ENCODE measurements at places on chromosomes 16 and 17.

DNA sequence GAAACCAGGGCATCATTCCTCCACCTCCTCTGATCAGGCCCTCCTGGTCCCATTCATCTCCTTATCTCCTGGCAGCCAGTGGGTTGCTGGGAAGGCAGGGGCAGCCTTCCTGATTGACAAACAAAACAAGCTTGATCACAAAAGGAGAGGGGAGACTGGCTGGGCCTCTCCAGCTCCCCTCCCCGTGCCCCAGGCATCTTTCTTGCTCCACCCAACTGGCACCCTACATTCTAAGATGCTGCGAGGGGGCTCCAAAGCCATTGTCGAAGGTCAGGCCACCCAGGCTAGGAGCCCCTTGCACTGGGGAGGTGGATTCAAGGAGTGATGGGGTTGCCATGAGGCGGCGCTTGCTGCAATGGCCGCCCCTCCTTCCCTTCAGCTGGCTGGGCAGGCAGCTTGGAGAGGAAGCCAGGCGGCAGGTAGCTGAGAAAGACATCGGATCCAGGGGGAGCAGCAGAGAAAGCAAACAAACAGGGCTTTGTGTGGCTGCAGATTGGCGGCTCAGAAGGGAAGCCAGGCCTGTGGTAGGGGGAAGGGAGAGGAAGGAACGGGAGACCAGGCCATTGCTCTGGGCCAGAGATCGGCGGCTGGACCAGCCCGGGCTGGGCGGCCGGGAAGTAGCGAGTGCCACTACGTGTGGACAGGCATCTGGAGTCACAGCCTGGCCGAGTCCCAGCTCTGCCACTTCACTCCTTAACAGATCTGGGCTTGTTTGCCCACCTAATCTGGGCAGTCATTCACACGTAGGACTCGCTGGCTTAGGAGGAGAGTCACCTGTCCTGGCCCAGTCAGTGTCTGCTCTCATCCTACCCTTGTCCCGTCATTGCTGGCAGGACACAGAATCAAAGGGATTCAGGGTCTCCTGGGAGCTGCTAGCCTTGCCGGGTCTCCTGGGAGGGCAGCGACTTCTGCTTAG is 12.3 kb downstream of the RAI1 start:
- DNase-seq: peak; percentile 90

- peak; percentile 44 for DNase-seq
Observed at GRCh38 chr16:11402051-11402744, 56.9 kb downstream of the RMI2 start.

DNA sequence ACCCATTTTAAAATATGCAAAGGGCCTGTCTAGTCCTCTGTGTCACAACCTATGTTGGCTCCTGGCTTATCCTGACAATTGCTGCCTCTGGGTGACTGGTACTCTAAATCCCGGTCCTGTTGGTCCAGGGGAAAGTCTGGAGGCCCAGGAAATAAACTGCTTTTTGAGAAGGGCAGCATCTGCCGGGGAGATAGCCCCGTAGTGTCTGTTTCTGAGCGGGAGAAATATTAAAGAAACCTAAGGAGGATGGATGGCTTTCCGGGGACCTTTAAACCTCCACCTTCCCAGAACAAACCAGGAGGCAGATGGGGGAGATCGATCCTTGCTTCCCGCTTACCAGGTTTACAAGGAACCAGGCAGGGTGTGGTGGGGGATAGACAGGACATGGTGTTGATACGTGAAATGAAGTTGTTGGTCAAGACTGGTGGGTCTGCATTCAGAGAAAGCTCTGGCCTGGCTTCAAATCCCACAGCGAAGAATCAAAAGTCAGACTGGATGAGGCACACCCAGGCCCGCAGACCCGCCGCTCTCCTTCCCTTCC is 3.8 kb downstream of the HOXB2 start:
- no peak for DNase-seq

GRCh38 chr16:68887107-68887506 is 43.8 kb downstream of the TANGO6 start:
- no peak for DNase-seq

DNA sequence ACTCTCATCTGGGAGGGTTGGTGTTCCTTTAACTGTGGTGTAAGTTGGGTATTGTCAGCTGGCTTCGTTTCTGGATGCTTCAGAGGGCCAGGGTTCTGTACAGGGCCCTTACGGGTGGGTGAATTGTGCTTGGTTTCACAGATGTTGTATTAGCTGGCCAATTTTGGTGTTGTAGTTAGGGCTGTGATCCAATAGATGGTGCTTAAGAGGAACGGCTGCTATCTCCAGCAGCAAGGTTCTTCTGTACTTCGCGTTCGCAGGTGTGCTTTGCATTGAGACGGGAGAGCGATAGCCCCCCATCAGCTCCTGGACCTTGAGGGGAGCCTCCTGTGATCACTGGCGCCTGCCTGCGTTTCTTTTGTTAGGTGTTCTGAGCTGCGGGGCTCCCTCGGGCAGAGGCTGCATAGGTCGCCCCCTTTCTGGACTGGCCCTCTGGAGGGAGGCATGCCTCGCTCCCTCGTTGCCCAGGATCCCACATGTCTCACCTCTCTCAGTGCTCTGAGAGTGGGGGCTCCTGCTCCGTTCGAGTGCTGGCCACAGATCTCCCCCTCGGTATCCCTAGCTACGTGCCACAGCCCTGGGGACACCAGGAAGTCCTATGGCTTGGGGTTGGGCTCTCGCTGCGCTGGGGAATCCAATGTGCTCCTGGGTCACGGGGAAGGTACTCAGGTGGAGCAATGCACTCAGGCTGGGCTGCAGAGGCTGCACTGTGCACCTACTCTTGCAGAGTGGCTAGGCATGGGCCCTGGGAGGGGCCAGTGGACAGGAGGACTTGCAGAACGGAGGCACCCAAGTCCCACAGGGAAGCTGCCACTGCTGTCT is 837 bp upstream of the PRDM7 start:
- DNase-seq: no peak

DNA sequence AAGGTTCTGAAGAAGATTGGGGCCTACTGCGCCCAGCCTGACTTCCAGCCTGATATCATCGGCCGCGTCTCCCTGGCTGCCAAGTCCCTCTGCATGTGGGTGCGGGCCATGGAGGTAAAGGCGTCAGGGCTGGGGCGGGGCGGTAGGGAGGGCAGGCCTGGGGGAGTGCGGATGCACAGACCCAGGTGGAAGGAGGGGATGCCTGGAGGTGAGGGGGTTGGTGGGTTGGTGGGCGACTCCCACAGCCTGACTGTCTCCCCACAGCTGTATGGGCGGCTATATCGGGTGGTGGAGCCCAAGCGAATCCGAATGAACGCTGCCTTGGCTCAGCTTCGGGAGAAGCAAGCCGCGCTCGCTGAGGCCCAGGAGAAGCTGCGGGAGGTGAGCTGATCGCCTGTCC is 26.8 kb upstream of the KDM6B start:
- no peak for DNase-seq

- DNase-seq: peak; percentile 86
Observed at GRCh38 chr17:50956750-50957523, 90.8 kb upstream of the TOB1 start.

DNA sequence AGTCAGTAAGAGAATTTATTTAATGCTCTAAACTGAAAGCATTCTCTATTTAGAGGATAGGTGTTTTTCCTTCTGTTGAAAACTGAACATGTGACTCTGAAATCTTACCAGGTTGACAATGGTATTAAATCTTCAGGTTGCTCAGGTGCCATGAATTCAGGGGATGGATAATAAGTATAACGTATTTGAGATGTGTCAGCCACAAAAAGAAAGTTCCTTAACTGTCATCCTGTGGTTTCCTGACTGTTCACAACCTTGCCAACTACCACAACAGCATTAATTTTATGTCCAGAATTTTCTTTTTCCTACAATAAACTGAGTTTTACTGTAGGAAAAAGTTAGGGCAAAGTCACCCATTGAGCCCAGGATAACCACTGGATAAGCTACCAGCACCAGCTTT is 243.3 kb upstream of the PSMD7 start:
- DNase-seq: no peak
